ENCODE measurements at places on chromosomes 6 and 20.

DNA sequence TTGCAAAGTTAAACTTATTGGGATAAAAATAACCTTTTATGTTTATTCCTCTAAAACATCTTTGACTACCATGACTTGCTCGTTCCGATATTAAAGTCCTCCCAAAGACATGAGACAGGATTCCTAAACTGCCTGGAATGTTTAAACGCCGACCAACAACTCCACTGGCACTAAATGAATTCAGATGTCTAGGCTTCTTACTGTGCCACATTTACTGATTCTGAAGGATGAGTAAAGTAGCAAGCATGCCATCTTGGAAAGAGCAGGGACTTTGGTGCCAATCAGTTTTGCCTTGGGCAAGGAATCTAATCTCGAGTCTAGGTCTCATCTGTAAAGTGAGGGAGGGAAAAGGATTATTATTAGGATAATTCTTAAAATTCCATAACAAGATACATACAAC, 25.3 kb downstream of the MBOAT1 start:
- no peak for DNase-seq

- no peak for DNase-seq
Observed at GRCh38 chr6:37565267-37566110, 65.8 kb upstream of the CCDC167 start.

DNA sequence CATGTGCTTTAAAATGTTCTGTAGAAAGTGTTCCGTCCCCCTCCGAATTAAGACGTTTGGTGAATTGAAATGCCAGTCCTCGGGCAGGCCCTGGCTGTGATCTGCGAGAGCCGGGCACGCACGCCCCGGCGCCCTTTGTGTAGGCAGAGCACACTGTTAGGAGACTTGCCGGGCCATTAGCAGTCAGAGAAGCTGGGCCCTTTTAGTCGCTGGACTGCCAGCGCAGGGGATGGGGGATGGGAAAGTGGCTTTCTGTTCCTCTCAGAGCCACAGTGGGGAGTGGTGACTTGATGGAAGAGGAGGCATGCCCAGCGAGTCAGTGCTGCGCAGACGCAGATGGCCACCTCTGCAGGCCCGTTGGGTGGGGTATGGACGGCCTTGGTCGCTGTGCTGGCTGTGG, 2.2 kb downstream of the PPP1R3G start:
- no peak for DNase-seq

DNA sequence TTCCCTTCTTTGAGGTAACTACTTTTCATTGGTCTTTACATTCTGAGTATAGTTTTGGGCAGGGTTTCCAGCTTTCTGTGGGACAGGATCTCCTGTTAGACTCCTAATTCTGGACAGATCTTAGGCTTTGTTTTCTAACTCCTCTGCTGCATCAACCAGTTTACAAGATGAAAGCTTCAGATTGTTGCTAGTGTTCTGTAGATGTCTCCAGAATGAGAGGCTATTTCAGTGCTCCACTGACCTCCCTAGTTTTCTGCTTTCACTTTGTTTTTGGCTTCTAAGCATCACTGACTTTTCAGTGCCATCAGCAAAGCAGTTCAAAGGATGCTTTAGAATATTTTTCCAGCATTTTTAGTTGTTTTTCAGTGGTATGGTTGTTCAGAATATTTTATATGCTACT, 101.4 kb downstream of the LIN28B start:
- DNase-seq: no peak

GRCh38 chr6:128290221-128290620, 230.2 kb downstream of the PTPRK start:
- DNase-seq: no peak

GRCh38 chr6:110800839-110801196, 14.5 kb downstream of the CDK19 start:
- no peak for DNase-seq

DNA sequence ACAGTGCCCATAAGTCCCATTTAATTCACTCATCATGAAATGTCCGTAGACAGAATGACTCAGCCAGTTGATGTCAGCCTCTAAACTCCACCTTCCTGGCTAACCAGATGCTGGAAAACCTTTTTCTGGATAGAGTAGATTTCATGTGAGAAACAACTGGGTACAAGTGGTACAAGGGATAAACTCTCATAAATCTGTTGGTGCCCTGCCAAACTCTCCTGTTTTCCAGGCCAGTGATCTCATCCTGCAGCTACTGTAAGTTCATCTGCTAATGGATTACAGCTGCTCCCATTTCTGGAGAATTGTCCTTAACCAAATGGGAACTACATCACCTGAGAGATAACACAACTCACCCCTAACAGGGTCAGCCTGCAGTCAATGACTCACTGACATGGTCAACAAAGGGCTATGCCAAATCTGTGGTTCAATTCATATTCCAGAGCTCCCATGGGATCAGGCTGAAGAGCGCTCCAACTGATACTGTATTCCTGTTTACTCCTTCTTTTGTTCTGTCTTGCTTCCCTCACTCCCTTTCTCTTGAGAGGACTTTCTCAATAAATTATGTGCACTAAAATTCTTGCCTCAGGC, 210.1 kb upstream of the HDDC2 start:
- DNase-seq: peak; percentile 22

GRCh38 chr20:38218566-38218885, 42.0 kb downstream of the KIAA1755 start:
- no peak for DNase-seq

DNA sequence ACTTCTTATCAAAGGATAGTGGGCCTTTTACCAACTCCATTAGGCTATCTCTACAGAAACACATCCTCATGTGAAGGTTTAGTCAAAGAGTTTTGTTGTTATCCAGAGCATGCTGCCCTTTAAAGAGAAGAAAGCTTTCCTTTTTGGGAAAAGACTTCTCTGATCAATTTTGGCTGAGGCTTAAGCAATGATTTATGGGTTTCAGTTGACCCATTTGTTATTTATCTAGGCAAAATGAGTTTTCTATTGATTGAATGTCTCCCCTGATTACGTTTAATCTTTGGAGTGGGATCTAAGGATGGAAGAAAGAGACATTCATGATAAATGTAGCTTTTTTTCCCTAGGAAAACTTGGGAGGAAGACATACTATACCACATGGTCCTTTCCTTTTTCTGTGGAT, 326.6 kb upstream of the JAG1 start:
- no peak for DNase-seq

GRCh38 chr6:46323966-46324622, 153.3 kb upstream of the ENPP5 start:
- no peak for DNase-seq

DNA sequence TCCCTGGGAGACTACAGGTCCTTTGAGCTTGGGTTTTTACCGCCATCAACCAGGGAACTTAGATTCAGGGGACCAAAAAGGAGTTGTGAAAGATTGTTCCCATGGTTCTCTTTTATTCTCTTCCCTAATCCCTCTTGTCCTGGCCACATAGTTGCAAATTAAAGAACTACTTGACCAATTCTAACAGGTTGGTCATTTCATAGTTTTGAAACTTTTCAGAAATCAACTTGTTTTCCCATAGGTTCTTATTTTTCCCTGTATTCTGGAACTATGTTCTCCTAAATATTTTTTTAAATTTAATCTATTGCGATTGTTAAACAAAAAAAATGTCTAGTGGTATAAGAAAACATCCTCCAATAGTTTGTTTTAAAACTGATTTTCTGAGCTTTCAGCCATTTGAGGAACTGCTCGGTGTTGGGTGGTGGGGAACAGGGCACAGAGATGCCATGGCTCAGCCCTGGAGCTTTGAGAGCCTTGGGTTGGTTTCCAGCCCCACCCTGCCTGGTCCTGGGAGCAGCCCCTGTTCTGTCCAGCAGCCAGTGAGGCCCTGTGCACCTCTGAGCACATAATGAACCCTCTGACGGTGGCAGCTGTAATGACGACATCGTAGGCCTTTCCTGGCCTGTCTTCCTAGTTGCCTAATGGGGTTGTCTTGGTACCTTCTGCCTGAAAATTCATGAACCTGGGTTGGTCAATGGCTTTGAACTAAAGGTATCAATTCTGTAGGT, 53.5 kb downstream of the TBC1D7 start:
- DNase-seq: no peak

GRCh38 chr6:150327117-150327774, 41.6 kb upstream of the IYD start:
- DNase-seq: no peak

DNA sequence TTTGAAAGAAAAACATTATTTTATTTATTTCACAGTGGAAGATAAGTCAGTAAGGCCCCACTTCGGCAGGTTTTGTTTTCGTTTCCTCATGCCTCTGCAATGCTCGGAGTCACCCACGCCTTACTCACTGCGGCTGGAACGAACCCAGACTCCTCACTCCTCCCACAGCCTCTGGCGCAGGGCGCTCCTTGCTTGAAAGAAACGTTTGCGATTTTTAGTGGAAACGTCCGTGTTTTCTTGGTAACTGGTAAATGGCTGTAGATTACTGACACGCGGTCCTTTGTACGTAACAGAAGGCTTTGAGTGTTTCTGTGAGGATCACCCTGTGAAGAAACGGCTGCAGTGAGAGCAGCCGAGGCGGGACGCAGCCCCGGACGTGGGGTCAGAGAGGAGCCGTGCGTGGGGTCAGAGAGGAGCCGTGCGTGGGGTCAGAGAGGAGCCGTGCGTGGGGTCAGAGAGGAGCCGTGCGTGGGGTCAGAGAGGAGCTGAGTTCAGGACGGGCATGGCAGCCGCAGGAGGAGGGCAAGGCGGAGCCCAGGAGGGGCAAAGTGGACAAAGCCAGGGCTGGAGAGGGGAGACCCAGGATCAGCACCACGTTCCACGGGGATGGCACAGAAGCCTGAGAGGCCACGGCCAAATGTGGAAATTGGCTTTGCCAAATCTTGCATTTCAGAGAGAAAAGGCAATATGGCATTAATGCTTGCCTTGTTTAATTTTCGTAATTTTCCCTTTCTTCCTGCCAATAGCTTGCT, 198.6 kb upstream of the THBS2 start:
- peak; percentile 76 for DNase-seq

GRCh38 chr6:34562861-34563512, 6.9 kb upstream of the SPDEF start:
- no peak for DNase-seq

GRCh38 chr6:31763619-31763940, 1.1 kb downstream of the SAPCD1 start:
- no peak for DNase-seq

- DNase-seq: no peak
Observed at GRCh38 chr6:139972116-139972515, 597.7 kb upstream of the CITED2 start.

DNA sequence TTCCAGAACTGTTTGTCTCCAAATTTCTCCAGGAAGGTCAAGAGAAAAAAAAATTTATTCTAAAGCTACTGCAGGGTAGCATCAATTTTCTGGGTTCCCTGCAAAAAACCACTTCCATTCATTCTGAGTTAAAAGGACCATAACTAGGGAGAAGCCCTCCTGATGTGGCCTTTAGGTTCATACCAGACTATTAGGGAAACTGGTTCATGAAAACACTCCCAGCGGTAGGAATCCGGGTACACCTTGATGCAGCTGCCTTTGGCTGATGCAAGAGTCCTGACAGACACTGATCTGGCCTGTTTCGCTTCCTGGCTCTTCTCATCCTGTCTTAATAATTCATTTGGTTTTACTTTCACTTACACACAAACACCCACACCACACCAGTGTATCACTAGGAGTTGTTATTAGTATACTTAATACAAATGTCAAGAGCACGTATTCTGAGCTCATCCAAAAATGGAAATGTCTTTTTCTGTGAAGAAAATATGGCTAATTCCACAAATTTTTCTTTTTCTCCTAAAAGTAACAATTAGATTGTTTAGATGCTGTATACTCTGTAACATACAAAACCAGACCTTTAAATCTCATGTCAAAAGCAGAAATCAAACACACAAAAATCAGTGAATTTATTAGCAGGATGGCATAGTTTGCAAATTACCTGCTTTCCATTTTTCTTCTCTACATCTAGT, 38.4 kb upstream of the ARHGAP18 start:
- peak; percentile 55 for DNase-seq

- no peak for DNase-seq
Observed at GRCh38 chr6:169885131-169885530, 133.7 kb downstream of the ERMARD start.

- DNase-seq: peak; percentile 36
Observed at GRCh38 chr20:19995220-19995863, 21.8 kb upstream of the NAA20 start.

DNA sequence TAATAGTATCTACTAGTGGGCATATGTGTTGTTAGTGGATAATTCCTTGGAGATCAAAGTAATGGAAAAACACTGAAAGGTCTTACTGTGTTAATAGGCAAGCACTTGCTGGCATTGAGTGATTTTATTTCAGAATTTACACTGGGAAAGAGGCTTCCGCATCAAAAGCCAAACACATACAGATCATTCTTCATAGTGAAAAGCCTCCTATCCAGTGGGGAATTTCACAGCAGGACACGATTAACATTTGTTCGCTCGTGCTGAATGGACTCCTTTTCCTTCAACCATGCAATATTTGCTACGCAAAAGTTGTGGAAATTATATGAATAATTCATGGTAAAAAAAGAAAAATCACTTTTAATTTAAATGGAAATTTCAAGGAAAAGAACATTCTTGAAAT, 26.4 kb downstream of the GABRR1 start:
- no peak for DNase-seq

- no peak for DNase-seq
Observed at GRCh38 chr6:165081944-165082532, 227.4 kb downstream of the C6orf118 start.

GRCh38 chr6:28215425-28215824, 9.7 kb upstream of the ZSCAN9 start:
- DNase-seq: no peak

DNA sequence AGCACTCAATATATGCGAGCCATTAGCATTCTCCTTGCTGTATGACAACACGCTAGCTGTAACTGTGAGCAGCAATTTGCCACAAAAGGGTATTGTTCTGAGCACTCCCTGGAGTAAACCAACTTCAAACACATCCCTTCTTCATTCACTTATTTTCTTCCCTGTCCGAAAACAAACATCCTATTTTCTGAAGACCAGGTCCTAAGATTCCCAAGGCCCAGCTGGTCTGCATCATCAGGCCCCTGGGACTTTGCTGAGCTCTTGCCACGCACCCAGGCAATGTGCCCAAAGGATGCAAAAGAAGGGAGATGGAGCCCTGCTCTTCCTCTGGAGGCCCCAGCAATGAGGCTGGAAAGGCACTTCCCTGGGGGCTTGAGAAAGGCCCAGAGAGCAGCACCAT, 118.1 kb downstream of the PREX1 start:
- DNase-seq: no peak

DNA sequence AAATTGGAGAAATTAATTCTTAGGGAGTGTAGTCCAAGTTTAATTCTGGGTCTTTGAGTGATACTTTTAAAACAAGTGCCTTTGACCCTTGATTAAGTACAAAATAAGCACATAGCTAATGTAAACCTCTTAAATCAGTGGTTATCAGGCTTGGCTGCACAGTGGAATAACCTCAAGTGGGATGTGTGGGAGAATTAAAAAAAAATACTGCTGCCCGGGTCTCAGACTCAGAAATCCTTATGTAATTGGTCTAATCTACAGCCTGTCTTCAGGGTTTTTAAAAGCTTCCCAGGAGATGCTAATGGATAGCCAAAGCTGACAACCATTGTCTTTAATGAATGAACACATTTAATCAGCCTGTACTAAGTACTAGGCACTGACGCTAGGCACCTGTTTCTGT, 28.5 kb upstream of the TMEM14A start:
- DNase-seq: no peak
